RKO (cell line): ENCODE measurements at places on chromosomes 7 and 10.

DNA sequence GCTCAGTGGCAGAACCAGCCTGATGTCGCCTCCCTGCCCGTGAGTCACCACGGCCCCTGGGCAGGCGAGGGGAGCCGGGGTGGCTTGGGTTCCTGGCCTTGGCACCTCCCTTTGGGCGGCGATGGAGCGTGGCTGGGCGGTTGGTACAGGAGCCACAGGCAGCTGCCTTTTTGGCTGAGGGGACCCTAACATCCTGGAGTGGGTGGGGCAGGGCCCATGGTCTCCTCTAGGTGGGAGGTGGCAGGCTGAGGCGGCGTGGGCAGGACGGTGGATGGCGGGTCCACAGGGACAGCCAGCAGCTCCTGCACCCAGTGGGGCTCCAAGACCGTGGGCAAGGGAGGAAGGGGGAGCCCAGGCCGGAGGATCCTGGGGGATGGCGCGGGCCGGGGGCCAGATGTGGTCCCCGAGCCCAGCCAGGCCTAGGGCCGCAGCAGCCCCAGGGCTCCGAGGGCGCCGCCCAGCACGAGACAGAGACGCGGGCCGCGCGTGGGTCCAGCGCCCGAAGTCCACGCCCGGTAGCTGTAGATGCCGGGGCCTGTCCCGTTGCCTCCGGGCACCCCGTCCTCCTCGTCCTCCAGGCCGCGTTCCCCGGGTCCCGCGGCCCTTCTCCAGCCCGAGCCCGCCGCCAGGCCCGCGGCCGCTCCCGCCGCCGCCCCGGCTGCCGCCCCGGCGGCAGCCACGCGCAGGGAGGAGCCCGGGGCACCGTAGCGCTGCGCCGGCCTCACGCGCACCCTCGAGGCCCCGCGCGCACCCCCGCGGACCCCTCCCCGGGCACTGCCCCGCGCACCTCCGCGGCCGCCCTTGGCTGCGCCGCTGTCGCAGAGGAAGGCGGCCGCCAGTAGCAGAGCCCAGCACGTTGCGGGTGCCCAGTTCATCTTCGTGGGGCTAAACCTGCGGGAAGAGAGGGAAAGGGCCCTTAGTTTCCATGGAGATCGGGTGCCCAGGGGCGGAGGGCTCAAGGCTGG is 1.3 kb downstream of the SPRN start:
- DNase-seq: no peak

DNA sequence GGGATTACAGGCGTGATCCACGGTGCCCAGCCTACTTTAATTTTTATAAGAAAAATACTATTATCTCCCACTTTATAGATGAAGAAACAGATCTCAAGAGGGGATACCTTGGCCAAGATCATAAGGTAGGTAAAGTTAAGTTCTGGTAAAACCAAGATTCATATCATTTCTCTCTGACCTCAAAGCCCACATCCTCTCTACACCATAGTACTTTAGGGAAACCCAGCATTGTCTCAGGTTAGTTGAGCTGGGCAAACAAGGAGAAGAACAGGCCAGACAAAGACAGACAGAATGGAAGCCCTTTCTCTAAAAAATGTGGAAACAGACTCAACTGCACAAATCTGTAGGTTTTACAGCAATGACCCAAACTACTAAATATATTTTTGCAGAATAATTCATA is 197.7 kb upstream of the FRMD4A start:
- DNase-seq: no peak

GRCh38 chr10:80407812-80408241 is 524 bp upstream of the PRXL2A start:
- DNase-seq: peak; percentile 93

DNA sequence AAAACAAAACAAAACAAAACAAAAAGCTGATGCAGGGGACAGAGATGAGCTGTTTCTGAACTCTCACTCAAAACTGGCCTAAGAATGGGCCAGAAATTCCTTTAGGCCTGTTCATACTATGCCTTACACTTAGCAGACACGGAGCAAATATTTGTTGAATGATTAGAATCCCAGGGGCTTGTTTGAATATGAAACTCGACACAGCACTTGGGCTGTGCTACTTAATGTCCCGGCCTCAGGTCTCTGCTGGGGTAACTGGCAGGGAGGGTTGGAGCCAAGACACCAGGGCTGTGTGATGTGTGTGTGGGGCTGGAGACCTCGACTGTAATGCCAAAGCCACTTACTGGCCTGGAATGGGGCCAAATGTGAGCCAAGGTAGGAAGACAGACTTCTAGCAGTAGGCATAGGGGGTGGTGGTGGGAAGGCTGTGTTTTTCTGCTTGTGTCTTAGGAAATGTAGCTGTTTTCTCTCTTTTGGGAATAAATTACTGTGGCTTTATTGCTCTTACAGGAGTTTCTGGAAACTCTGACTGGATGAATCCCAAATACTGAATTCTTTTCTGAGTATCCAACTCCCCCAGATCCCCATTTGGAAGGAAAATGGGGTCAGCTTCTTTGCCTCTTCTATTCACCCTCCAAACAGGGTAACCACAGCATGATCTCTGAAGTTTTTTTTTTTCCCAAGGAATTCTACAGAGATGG is 66.7 kb downstream of the EMX2 start:
- peak; percentile 15 for DNase-seq

GRCh38 chr7:107023522-107024151 is 20.9 kb upstream of the PRKAR2B start:
- DNase-seq: no peak

DNA sequence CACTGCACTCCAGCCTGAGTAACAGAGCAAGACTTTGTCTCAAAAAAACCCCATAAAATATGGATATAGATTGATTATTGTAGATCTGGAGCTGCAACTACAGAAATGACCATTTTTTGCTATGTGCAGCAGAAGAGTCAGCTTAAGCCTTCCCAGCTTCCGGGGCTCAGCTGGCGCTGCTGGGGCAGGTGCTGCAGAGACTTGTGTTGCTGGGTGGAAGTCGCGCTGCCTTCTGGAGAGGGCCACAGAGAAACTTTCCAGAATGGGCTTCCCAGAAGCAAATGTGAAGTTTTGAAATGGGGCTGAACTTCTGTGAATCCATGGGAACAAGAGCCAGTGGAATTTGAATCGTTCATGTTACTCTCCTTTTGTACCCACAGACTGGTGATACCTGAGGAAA is 37.3 kb upstream of the RSBN1L start:
- DNase-seq: no peak
